ENCODE measurements at places on chromosomes 2 and 18. TPM values are rescaled to one million over a fixed set of nuclear protein-coding genes. Genes with fewer than 3 reads are reported as not detected.

SPDYA gene
- 0.10 TPM for total RNA-seq

ANO7 gene
- 1.1 TPM for total RNA-seq

PLGLB1 gene
- total RNA-seq = 0.34 TPM

PASK gene
- 12.3 TPM for total RNA-seq
